ENCODE measurements at places on chromosomes 7 and 10.
A peak's percentile ranks its signal among the peaks of the same experiment; 100 is the strongest.

GRCh38 chr7:69714886-69715576, 116.8 kb downstream of the AUTS2 start:
- no peak for DNase-seq

DNA sequence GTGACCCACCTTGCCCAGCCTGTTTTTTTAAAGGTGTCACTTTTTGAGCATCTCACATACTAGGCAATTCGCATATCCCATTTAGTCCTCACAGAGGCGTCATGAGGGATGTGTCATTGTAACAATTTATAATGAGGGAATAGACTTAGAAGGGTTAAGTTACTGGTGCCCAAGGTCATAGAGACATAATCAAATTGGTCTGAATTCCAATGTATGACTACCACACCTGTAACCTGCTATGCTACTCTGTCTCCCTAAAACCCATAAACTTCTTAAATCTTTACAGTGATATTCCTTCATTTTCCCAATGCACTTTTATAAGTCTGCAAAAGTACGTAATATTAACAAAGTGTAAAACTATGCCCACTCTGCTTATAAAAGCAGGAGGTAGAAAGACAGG, 7.1 kb downstream of the ZMYND11 start:
- DNase-seq = no peak

DNA sequence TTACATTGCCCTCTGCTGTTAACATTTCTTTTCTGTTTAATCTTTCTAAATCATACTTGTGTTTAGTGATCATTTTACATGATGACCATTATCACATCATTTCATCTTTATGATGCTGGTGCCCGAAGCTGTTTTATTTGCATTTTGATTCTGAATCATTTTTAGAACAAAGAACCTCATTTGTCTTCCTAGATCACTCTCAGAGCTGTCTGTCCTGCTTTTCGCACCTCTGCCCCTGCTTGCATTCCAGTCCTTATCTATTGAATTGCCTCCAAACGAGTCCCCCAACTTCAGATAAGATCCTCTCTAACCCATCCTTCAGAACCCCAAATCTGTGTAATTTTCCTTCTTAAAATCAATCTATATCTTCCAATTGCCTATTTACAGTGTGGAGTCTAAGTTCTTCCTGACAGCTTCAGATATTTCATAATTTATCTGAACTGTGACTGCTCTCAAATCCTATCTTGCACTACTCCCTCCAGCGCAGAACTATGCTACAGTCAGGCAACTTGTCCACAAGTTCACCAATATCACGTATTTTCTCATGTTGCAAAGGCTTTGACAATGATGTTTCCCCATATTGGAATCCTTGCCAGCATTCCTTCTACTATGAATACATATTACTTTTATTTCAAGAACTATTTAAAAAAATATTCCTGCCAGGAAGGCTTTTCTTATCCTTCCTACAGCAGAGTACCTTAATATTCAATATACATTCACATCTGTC, 346.5 kb upstream of the CACNA2D1 start:
- no peak for DNase-seq

- no peak for DNase-seq
Measured at GRCh38 chr7:117250801-117251200, 72.1 kb downstream of the WNT2 start.

- no peak for DNase-seq
Measured at GRCh38 chr7:889391-889790, 13.0 kb downstream of the GET4 start.

- no peak for DNase-seq
Measured at GRCh38 chr7:47878662-47879061, 69.6 kb downstream of the PKD1L1 start.

DNA sequence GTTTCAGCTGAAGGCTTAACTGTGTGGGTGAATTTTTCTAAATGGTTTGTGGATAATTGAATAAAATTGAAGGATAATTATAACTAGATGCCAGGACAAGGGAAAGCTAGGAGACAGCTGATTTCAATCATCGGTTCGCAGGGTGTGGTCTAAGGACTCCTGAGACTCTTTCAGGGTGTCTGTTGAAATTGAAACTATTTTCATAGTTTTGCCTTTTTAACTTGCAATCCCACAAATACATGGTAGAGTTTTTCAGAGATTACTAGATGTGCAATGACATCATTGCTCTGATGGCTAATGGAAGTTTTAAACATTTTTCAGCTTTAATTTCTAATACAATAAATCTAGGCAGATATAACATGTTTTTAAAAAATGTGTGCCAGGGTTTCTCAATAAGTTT, 18.5 kb downstream of the TRUB1 start:
- no peak for DNase-seq

- DNase-seq = peak; percentile 51
Measured at GRCh38 chr10:103888113-103888841, 29.7 kb downstream of the STN1 start.
